ENCODE measurements at places on chromosomes 4 and X.
A peak's percentile ranks its signal among the peaks of the same experiment; 100 is the strongest.

DNA sequence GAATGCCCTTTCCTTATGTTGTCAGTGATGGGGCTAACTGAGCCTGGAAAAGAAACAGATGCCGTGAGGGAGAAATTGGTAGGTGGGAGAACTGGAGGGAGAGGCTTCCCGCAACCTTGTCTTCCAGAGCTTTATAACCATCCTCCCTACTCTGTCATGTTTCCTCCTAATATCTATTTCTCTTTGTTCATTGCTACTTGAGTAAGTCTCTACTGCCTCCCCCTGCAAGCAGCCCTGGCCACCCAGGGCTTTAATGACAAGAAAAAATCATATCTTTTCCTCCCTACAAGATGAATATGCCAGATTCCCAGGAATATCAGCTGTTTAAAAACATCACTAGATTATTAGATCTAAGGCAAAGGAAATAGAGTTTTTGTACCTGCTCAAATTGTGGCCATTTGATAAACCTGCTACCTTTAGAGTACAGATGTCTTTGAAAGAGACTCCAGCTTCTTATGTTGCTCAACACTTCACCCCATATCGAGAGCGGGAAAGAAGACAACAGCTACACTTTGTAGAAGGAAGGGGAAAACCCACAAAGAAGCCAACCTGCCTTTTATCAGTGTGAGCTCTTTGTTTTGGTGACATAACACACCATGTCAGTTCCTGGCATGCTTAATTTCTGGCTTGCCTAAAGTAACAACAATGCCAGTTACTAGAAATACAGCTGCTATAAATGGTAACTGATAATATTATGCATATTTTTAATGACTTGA lies 186.6 kb upstream of the LEF1 start:
- H3K36me3 ChIP-seq: no peaks in the 10 kb centered on the region
- peaks cover 8% of the 10 kb centered on the region for H3K4me1 ChIP-seq
- H3K4me3 ChIP-seq: no peak overlapping the region
- H3K27ac ChIP-seq: no peak overlapping the region
- H3K27me3 ChIP-seq: no peaks in the 10 kb centered on the region
- DNase-seq: no peak

DNA sequence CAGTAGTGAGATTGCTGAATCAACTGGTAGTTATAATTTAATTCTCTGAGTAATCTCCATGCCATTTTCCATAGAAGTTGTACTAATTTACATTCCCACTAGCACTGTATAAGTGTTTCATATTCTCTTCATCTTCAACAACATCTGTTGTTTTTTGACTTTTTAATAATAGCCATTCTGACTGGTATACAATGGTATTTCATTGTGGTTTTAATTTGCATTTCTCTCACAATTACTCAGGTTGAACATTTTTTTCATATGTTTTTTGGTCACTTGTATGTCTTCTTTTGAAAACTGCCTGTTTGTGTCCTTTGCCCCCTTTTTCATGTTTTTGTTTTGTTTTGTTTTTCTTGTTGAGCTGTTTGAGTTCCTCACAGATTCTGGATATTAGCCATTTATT lies 880.2 kb downstream of the RAPGEF2 start:
- 0 out of 2 replicates have a peak, but pooled peaks cover 9% of the 10 kb centered on the region for H3K4me1 ChIP-seq
- H3K36me3 ChIP-seq: no peaks in the 10 kb centered on the region
- no peaks in the 10 kb centered on the region for H3K27me3 ChIP-seq
- H3K27ac ChIP-seq: no peak overlapping the region
- no peak overlapping the region for H3K4me3 ChIP-seq
- DNase-seq: no peak

DNA sequence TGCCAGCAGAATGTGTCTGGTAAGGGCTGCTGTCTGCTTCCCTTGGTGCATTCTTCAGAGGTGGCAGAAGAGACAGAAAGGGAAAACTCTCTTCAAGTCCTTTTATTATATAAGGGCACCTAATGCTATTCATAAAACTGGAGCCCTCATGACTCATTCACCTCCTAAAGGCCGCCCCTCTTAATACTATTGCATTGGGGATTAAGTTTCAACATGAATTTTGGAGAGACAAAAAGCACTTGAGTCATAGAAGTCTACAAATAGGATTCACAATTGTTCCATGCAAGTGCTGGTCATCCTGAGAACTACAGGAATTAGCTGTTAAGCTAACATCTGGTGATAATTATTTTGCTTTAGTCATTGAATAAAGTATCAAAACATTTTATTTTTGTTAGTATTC lies 349.5 kb downstream of the HS3ST1 start:
- no peak overlapping the region for H3K4me3 ChIP-seq
- H3K27me3 ChIP-seq: no peaks in the 10 kb centered on the region
- no peak overlapping the region for H3K27ac ChIP-seq
- no peak for DNase-seq
- H3K4me1 ChIP-seq: no peaks in the 10 kb centered on the region
- H3K36me3 ChIP-seq: no peaks in the 10 kb centered on the region

DNA sequence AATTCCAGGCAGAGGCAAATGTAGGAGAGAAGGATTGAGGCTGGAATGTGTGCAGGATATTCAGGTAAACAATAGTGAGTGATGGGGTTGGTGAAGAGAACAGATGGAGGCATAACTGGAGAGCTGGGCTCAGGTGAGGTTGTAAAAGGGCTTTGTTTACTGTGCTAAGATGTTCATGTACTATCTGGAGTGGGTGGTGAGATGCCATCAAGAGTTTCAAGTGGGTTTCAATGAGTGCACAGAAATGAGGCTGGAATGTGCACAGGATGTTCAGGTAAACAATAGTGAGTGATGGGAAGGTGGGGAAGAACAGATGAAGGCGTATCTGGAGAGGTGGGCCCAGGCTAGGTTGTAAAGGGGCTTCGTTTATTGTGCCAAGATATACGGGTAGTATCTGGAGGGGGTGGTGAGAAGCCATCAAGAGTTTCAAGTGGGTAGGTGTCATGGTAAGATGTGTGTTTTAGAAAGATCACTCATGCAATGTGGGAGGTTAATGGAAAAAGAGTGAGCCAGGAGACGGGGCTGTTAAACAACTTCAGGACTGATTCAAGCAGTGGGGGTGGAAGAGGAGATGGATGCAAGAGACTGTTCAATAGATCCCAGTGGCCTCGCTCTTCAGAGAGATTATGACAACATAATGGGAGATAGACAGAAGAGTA lies 25.4 kb upstream of the NMU start:
- H3K27me3 ChIP-seq: no peaks in the 10 kb centered on the region

GRCh38 chrX:96770315-96770714 lies 85.7 kb downstream of the DIAPH2 start:
- peak; percentile 5 for DNase-seq
- H3K4me1 ChIP-seq: peaks cover 5% of the 10 kb centered on the region
- no peaks in the 10 kb centered on the region for H3K27me3 ChIP-seq
- H3K36me3 ChIP-seq: no peaks in the 10 kb centered on the region

Measured in GM23338 (cell line).